ENCODE measurements at places on chromosomes 12 and 14.

DNA sequence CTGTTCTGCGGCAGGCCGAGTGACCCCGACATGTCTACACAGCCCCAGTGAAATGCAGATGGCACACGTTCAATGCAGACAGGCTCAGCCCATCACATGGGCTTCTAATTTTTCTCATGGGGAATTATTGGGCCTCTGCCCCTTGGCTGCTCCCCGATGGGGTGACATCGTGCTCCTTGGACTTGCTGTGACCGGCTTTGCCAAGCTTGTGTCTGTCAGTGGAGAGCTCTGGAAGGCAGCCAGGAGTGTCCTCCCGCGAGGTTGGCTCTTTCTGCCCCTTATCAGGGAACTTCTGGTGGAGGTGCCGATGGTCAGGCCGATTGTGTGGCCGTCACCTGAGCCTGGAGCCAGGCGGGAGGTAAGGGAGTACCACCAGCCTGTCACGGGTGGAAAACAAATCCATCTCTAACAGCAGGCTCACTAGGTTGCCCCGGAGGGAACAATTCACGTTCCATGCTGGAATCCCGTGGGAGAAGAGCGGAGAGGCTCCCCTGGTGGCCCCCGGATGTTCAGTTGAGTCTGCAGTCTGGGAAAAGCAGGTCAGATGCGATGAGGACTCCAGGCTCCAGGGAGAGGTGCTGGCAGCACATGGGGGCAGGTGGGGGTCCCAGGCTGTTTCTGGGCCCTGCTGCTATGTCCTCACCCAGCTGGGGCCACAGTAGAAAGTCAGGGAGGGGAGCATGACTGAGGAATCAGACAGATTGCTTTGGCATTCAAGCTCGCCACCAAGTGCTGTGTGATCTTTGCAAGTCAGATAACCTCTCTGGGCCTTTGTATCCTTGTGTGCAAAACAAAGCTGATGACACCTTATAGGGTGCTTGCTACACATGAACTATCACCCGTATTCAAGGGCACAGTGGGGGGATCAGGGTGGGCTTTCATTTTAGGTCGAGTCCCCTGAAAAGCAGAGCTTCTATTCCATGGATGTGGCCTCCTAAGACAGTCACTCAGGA is 43.2 kb upstream of the EML1 start:
- H3K4me3 ChIP-seq = no peak overlapping the region
- H3K27ac ChIP-seq = no peak overlapping the region
- DNase-seq = no peak
- H3K27me3 ChIP-seq = peaks cover 68% of the 10 kb centered on the region
- H3K36me3 ChIP-seq = no peaks in the 10 kb centered on the region

DNA sequence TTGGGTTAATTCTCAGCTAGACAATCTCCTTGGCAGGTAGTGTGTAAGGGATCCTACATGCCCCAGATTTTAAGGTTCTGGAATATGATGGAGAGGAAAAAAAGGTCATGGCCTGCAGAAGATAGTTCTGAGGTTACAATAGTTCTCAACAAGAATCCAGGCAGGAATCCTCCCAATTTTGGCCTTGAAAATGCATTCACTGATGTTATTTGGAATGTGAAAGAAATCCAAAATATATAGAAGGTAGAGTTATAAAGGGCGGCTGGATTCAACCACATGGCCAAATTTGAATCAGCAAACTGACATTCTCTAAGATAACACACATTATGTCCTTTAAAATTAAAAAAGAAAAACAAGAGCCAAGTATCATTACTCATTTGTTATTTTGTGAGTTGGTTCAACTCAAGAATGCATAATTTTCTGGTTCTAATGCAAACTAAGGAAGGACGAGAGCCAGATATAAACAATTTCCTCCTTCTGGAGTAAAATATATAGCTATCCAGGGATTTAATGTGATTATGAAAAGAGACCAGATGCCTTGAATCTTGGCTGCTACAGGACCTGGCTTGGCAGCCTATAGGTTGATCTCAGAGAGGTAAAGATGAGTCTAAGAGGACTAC is 177.0 kb upstream of the G2E3 start:
- no peaks in the 10 kb centered on the region for H3K4me1 ChIP-seq
- no peaks in the 10 kb centered on the region for H3K27me3 ChIP-seq
- H3K36me3 ChIP-seq = no peaks in the 10 kb centered on the region
- no peak for DNase-seq
- H3K4me3 ChIP-seq = no peak overlapping the region

- peak overlapping the region; percentile 46 for H3K27ac ChIP-seq
- H3K4me1 ChIP-seq = peaks cover 60% of the 10 kb centered on the region
- no peaks in the 10 kb centered on the region for H3K36me3 ChIP-seq
- H3K27me3 ChIP-seq = no peaks in the 10 kb centered on the region
- no peak overlapping the region for H3K4me3 ChIP-seq
Measured at GRCh38 chr14:102697501-102697900, 79.7 kb upstream of the TRAF3 start.

DNA sequence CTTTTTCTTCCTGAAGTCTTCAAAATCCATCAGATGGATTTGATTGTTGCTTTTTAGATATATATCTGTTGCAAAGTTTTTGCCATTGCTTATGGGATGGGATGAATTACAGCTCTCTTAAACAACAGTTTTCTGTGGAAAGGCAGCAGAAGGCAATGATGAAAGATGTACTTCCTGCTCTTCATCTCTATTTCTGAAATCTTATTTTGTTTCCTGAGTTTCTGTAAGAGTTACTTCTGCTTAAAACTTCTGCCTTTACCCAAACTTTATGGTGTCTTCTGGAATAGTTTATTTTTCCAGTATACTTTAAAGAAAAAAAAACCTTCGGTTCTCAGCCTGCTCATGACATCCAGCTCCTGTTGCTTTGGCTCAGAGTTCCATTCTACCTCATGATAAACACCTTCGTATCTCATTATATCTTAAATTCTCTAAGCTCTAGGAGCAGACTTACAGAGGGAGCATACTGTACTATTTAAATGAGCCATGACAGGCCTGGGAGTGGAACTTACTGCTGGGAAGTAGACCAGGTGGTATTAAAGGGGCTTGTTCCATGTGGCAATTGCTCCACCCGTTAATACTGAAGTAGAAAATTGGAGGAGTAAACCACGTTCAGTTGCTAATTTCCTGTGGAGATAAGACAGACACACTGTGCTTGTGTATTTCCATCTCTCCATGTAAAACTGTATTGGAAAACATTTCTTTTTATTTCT is 288.4 kb downstream of the FBXL14 start:
- no peak overlapping the region for H3K27ac ChIP-seq
- no peak for DNase-seq
- H3K36me3 ChIP-seq = no peaks in the 10 kb centered on the region
- H3K27me3 ChIP-seq = no peaks in the 10 kb centered on the region
- H3K4me3 ChIP-seq = no peak overlapping the region

- no peak overlapping the region for H3K27ac ChIP-seq
- DNase-seq = no peak
- H3K4me3 ChIP-seq = no peak overlapping the region
- H3K27me3 ChIP-seq = no peaks in the 10 kb centered on the region
- no peaks in the 10 kb centered on the region for H3K36me3 ChIP-seq
Measured at GRCh38 chr12:76719171-76720041, 44.5 kb upstream of the ZDHHC17 start.

DNA sequence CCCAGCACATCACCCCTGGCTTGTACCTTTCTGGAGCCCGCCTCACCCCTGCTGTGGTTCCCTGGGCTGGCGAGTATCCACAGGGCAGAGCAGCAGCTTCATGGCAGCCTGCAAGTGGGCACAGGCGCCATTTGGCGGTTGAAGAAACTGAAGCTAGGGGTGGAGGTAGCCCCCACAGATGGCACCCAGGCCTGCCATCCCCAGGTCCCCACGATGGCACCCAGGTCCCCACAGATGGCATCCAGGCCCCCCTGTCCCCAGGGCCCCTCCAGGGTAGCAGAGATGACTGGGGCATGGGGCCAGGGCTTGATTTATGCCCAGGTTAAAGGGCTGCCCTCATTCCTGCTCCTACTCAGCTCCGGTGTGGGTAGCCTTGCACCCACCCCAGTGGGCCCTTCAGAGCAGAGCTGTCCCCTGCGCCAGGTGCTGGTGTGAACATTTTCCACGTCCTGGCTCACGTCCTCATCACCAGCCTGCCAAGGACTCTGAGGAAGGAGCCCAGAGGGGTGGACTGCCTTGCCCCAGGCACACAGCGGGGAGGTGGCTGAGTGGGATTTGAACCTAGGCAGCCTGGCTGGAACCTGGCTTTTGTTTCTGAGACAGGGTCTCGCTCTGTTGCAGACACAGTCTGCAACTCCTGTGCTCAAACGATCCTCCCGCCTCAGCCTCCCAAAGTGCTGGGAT is 8.7 kb downstream of the MMP17 start:
- peaks cover 10% of the 10 kb centered on the region for H3K27me3 ChIP-seq
- no peak overlapping the region for H3K27ac ChIP-seq
- no peaks in the 10 kb centered on the region for H3K36me3 ChIP-seq
- no peak overlapping the region for H3K4me3 ChIP-seq
- peaks cover 40% of the 10 kb centered on the region for H3K4me1 ChIP-seq

DNA sequence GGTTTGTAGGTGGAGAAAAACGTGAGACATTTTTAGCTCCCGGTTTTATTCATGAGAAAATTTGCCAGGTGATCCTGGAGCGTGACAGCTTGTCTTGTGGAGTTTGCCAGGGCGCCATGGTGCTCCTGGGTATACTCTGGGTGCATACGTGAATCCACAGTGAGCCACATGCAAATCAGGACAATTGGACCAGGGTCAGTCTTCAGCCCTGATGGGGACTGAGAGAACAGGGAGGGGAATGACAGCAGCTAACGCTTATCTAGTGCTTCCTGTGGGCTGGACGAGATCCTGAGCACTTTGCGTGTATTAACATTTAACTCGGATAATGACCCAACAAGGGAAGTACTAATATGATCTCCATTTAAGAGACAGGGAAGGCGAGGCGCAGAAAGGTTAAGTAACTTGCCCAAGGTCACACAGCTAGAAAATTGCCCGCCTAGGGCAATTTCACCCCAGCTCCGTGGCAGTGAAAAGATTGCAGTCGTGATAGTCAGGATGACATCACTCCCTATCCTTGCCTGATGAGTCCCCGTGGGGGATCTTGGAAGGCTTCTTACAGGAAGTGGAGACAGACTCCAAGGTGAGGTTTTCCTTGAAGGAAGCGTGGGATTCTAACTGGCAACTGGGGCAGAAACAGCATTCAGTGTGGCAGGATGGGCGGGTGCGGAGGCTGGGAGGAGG is 118.4 kb upstream of the NCOR2 start:
- H3K36me3 ChIP-seq = no peaks in the 10 kb centered on the region
- H3K4me1 ChIP-seq = peaks cover 45% of the 10 kb centered on the region
- H3K27ac ChIP-seq = no peak overlapping the region
- H3K4me3 ChIP-seq = no peak overlapping the region
